ENCODE measurements at places on chromosomes 6 and 20.
A peak's percentile ranks its signal among the peaks of the same experiment; 100 is the strongest.

- no peak for DNase-seq
Measured at GRCh38 chr6:69289689-69290495, 506.9 kb downstream of the LMBRD1 start.

- no peak for DNase-seq
Measured at GRCh38 chr6:167987396-167988153, 9.9 kb upstream of the KIF25 start.

DNA sequence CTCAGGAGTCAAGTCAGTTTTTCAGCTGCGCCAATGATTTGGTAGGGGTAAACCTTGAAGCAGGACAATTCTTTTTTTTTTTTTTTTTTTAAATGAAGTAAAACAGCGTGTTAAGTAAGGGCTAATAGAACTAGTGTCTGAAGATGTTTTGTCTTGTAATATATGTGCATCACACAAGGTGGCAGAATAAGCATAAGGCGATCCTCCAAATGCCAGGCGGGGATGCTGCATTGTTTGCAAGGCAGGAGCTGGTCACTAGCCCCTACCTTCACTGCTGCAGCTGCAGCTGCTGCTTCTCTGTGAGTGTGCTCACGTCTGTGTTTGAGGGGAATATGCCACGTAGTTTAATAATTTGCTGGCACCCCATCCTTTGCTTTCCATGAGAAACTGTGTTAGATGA lies 272.7 kb upstream of the MAP3K7 start:
- peak; percentile 48 for DNase-seq

- no peak for DNase-seq
Measured at GRCh38 chr6:34381081-34381480, 11.4 kb downstream of the NUDT3 start.

- no peak for DNase-seq
Measured at GRCh38 chr6:110098511-110099116, 80.9 kb downstream of the WASF1 start.

DNA sequence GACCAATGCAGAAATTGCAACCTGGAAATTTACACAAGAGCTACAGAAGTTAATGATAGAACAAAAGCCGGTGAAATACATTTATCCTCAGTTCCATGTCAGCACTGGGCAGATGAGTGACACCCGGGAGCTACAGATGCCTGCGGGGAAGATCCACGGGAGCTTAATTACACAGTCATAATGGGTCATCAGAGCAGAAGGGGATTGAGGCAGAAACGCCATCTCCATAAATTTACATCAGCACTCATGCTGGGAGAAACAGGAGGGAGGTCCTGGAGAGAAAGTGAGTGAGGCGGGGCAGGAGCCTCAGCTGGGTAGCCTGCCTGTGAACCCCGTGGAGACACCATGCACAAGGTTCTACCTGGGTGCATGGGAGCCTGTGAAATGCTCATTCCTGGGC lies 37.6 kb upstream of the CST7 start:
- no peak for DNase-seq

DNA sequence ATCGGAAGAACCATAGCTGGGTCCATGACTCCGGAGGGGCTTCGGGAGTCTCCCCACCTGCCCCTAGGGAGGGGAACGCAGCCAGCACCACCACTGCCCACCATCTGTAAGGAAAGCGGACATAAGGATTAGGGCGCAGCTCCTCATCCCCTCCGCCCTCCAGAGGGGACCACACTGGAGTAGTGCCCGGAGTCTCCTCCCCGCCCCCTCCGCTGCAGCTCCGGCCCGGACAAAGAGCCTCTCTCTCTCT lies 628 bp downstream of the SLC35B2 start:
- no peak for DNase-seq

- no peak for DNase-seq
Measured at GRCh38 chr6:163572612-163573011, 158.1 kb downstream of the QKI start.

GRCh38 chr20:51284871-51285270 lies 257.6 kb downstream of the NFATC2 start:
- peak; percentile 70 for DNase-seq

- peak; percentile 36 for DNase-seq
Measured at GRCh38 chr6:33061987-33062386, 11.5 kb downstream of the HLA-DPA1 start.

DNA sequence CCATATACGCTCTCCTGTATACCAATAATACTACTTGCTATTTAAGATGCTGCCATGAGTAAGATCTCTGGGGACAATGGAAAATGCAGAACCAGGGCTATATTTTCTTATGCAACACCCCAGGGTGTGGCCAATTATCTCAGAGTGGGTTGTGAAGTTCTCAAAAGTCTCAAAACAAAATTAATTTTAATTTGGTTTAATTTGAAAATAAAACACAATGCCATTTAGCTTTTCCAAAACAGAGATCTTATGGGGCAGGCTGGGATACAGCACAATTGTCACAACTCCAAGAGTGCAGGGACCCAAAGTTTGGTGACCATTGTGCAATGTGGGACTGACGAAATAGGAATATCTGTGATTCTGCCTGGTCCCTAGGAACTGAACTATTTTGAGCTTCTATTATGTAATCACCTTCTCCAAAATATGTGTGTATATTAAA lies 43.1 kb downstream of the MBOAT1 start:
- no peak for DNase-seq

GRCh38 chr20:38649275-38649891 lies 47.8 kb downstream of the ARHGAP40 start:
- DNase-seq = peak; percentile 72

DNA sequence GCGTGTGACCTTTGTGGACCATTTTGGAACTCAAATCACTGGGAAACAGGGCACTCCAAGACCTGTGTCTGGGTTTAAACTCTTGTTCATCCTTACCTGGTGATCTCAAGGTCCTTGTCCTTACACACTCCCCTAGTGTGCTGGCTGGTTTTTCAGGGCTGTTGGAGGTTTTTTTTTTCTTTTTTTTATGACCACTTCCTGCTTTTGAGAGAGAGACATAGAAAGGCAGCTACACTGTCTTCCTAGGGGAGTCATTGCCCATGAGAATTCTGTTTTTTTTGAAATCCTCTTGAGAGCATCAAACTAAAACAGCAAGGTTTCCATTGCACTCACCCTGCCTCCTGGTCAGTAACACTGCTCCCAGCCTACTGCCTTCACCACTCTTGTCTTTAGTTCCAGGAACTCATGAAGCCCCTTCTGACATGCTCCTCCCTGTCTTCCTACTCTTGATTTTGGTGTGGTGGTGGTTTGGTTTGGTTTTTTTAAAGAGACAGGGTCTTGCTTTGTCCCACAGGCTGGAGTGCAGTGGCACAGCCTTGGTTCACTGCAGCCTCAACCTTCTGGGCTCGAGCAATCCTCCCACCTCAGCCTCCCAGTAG lies 28.6 kb downstream of the PRPH2 start:
- no peak for DNase-seq

- DNase-seq = peak; percentile 75
Measured at GRCh38 chr20:50292591-50293283, 102.1 kb downstream of the CEBPB start.

- no peak for DNase-seq
Measured at GRCh38 chr6:106747139-106747538, 117.8 kb downstream of the QRSL1 start.

- no peak for DNase-seq
Measured at GRCh38 chr20:23165307-23165750, 79.2 kb upstream of the CD93 start.

GRCh38 chr6:38476141-38476540 lies 163.6 kb downstream of the BTBD9 start:
- DNase-seq = no peak

DNA sequence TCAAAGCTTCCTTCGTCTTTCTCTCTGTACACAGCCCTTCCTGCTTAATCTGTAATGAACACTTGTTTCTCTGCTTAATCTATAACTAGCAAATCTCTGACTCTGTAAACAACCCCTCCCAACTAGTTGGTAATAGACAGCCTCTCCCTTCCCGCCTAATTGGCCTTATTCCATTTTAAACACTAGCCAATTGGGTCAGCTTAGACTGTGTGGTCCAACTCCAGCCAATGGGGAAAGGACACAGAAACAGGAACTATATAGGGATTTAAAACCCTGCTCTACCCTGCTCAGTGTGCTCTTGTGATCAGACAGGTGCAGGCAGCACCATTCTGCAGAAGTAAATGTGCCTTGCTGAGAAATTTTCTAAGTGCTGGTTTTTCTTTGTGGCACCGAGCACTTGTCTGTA lies 18.5 kb downstream of the CHD6 start:
- no peak for DNase-seq

DNA sequence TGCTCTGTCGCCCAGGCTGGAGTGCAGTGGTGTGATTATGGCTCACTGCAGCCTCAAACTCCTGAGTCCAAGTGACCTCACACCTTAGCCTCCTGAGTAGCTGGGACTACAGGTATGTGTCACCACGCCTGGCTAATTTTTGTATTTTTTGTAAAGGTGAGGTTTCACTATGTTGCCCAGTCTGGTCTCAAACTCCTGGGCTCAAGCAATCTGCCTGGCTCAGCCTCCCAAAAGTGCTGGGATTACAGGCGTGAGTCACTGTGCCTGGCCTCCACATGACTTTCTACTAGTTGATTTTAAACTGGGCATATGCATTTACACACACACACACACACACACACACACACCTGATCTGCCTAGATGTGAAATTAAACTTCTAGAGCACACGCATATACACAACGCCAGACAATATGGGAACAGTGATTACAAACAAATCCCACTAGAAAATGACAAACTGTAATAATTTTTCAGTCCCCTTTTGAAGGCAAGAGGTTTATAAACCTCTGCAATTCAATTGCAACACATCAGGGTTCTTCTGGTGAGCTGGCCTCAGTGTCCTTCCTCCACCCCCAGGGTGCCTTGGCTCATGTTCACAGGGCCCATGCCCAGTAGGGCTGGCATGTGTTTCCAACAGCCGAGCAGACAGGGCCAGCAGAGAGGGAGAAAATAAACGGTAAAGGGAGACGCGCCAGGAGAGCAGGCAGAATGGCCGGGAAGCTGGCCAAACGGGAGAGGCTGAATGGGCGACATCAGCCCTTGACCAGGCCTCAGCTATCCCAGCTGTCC lies 31.2 kb downstream of the PARD6B start:
- peak; percentile 83 for DNase-seq

DNA sequence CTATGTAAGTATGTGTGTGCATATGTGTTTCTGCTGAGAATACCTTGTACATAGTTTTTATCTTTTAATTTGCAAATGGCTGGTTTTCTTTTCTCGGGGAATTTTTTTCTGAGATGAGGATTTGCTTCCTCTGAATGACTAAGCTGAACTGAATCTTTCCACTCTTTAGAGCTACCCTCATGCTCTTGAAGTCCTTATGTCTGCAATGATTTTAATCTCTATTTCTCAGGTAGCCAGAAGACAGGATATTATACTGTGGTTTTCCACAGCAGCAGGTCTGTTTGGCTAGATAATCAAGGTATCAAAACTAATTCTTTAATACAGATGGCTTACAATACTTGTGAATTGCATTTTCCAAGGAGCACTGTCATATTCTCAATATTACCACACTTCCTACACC lies 114.7 kb downstream of the PLCB1 start:
- DNase-seq = no peak

- DNase-seq = no peak
Measured at GRCh38 chr6:1792989-1793388, 183.3 kb downstream of the FOXC1 start.

DNA sequence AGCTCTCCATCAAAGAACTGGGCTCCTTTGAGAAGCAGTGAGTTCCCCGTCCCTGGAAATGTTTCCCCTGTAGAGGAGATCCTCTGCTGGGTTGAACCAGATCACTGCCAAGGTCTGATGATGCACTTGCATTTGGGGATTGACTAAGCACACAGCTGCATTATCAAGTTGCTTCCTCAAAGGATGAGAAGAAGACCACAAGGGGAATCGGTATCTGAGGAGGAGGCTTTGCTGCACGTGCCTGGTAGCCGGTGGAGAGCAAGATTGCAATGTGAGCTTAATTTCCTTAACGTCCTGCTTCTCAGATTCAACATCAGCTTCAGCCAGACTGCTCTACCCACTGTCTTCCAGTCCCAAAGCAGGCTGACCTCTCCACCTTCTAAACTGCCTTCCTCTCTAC lies 128.8 kb upstream of the STMND1 start:
- DNase-seq = no peak

DNA sequence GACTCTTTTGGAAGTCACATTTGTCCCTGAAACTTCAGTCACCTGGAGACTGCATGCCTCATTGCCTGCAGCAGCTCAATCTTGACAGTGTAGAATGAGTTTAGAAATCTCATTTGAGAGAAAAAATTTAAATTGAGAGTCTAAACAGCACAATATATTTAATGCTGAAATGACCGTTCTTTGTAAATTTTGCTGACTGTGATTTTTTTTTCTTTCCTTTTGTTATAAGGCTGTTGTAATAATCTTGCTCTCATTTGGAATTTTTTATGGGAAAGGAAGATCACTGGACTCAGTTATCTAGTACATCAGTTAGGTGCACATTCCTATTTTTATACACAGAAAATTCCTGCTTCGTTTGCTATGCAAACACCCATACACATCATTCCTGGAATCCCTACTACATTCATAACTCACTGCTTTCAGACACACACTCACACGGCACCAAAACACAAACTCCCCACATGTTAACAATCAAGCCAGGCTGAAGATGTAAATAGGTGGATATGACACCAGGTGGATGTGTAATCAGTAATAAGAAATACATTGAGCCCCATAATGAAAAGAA lies 43.8 kb downstream of the PTCHD4 start:
- no peak for DNase-seq

- DNase-seq = no peak
Measured at GRCh38 chr20:37757550-37757949, 63.7 kb downstream of the CTNNBL1 start.

- no peak for DNase-seq
Measured at GRCh38 chr6:45026003-45026516, 302.1 kb upstream of the RUNX2 start.

- no peak for DNase-seq
Measured at GRCh38 chr6:166784691-166785090, 157.6 kb upstream of the RPS6KA2 start.

DNA sequence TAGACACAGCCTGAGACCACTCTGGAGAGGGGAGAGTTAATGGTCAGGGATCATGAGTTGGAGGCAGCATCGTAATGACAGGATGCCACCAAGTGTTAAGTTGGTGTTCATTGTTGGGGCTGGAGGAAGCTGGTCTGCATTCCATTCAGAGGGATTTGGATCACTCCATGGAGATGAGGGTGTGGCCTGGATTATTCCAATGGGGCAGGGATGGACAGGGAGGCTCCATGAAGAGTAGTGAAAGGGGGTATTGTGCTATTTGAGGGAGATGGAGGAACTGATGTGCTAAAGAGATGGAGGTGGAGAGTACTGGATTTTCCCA lies 1.1 kb downstream of the SAPCD1 start:
- DNase-seq = peak; percentile 40

- DNase-seq = no peak
Measured at GRCh38 chr6:21666201-21666691, 72.7 kb downstream of the SOX4 start.

- DNase-seq = no peak
Measured at GRCh38 chr20:10540636-10541493, 105.8 kb downstream of the SLX4IP start.

GRCh38 chr6:130699742-130700141 lies 127.5 kb upstream of the SMLR1 start:
- no peak for DNase-seq

- peak; percentile 35 for DNase-seq
Measured at GRCh38 chr20:49320460-49320859, 42.6 kb upstream of the ZNFX1 start.

GRCh38 chr6:70575899-70576495 lies 9.3 kb downstream of the SDHAF4 start:
- DNase-seq = no peak
